ENCODE measurements at places on chromosomes 2 and 18.

GRCh38 chr2:11945139-11946126 is 199.0 kb downstream of the LPIN1 start:
- DNase-seq: no peak

DNA sequence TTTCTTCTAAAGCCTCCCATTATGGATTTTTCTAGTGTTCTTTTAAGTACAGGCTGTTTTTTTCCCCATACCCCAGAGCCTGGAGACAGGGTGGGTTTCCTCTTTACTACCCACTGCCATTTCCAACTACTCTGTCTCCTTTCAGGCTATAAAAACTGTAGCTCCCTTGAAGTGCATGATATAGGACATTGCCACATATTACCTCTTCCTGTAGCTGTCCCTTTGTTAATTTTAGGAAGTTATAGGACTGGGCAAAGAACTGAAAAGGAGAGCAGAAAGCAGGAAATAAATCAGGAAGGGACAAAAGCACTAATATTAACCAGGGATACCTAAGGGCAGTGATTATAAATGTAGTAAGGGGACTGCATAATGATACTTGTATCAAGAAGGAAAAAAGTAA is 54.1 kb downstream of the VIL1 start:
- DNase-seq: no peak

- no peak for DNase-seq
Measured at GRCh38 chr2:88160517-88160916, 9.6 kb upstream of the THNSL2 start.

GRCh38 chr2:58539973-58540372 is 298.8 kb upstream of the FANCL start:
- DNase-seq: no peak

- DNase-seq: no peak
Measured at GRCh38 chr2:180733330-180733729, 247.1 kb upstream of the UBE2E3 start.

GRCh38 chr2:197310987-197311420 is 424 bp upstream of the ANKRD44 start:
- DNase-seq: no peak

- no peak for DNase-seq
Measured at GRCh38 chr2:189348369-189348768, 92.9 kb upstream of the WDR75 start.

DNA sequence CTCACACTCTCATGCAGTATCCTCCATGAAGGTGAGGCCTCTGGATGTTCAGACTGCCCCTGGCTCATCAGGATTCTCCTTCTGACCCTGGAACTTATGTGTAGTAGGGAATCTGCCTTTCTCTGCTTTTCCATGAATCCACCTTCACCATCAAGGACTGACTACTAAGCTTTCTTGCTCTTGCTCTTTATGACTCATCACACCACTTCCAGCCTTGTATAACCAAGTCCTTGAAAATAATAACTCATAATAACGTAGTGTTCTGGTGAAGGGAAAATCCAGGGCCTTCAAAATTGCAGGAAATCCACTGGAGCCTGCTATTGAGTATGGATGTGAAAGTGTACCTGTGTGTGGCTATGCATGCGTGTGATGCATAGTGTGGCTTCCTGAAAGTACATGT is 11.3 kb upstream of the KCNS3 start:
- no peak for DNase-seq

DNA sequence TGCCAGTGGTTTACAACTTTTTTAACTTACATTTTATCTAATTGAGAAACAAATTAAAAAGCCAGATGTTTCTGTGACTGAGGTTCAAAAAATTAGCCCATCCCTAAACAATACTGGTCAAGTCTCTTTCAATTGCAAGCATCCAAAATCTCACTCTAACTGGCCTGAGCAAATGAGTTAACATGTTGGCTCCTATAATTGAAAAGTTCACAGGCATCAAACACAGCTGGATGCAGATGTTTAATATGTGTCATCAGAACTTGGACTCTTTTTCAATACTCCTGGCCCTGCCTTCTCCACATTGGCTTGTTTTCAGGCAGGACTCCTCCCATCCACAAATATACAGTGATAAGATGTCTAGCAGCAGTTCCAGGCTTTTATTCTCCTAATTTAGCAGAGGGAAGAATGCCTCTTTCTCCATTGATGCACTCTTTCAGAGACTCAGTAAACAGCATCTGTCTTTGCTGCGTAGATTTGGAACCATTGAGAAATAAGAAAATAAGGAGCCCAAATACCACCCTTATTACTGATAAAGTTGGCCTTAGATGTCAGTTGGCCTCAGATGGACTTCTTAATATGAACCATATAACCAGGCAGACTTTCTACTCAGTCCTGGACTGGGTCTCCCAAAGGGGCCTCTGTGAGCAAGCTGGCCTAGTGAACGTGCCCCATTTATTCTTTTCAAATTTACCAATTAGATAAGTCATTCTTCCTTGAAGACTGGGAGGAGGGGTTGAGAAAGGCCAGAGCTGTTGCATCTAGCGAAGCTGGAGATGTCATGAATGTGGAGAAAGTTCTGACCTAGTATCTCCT is 30.4 kb upstream of the FN1 start:
- no peak for DNase-seq

DNA sequence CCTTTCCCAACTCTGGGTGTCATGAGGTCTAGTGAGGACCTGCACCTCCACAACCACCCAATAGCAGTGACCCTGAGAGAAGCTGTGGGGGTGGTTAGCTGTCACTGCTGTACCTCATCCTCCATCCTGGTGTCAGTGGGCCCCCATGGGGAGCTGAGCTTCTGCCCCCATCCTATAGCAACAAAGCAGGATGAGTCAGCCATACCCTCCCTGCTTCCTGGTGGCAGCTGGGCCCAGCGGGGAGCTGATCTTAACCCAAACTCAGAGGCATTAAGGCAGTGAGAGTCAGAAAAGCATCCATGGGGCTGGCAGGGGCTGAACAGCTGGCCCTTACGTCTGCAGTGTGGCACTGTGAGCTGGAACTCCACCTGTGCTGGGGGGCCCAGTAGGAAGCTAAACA is 247.8 kb upstream of the HDAC4 start:
- DNase-seq: no peak

DNA sequence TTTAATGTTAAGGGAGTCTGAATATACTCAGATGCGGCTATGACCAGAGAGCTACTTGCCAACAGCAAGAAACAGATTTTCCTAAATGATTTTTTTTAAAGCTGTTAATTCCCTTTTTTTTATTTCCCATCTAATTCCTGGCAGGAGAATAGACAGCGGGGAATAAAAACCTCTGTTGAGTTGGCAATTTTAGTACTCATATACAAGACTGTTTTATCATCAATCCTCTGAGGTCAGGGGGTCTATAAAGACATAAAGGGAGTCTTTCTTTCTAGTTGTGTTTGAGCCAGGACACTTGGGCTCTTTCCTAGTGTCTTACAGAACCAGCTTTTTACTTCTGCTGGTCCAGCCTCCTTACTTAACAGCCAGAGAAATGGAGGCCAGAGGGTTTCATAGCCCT is 29.4 kb downstream of the MAIP1 start:
- no peak for DNase-seq

GRCh38 chr2:61179701-61180639 is 18.0 kb downstream of the C2orf74 start:
- DNase-seq: no peak

DNA sequence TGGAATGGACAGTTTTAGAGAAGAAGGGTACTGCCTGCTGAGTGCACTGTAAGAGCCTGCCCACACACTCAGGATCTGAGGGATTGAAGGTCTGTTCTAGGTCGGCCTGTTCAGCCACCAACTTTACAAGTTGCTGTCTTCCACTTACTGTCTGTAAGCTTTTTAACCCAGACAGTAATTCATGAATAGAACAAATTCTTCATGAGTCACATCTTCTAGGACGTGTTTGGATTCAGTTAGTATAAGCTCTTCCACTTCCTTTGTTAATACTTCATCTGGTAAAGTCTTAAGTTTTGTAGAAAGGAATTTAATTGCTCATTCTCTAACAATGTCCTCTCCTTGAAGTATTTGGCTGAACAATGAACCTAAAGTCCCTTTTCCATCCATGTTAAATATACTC is 74.6 kb downstream of the PDE11A start:
- no peak for DNase-seq

- no peak for DNase-seq
Measured at GRCh38 chr2:12391116-12391515, 325.6 kb upstream of the TRIB2 start.

DNA sequence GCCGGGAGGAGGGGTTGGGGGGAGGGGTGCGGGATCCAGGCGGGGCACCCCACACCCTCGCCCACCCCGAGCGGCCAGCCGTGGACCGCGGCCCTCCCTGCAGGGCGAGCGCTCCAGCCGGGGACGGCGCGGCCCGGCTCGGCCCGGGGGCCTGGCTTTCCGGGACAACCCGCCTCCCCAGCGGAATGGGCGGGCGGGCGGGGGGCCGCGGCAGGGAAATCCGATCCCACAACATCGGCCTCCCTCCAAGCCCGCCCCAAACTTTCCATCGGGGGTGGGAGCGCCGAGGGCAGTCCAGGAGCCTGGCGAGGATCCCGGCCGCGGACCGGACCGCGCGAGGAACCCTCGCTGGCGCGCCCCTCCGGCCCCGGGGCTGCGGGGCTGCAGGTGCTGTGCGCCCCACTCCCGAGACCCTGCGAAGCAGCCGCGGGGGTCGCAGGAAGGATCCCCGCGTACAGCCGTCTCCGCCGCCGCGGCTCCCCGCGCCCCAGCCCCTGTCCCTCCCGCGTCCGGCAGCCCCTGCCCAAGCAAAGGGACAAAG is 529 bp downstream of the SEMA4C start:
- DNase-seq: no peak

- DNase-seq: peak; percentile 45
Measured at GRCh38 chr18:59268721-59269562, 4.3 kb downstream of the RAX start.

DNA sequence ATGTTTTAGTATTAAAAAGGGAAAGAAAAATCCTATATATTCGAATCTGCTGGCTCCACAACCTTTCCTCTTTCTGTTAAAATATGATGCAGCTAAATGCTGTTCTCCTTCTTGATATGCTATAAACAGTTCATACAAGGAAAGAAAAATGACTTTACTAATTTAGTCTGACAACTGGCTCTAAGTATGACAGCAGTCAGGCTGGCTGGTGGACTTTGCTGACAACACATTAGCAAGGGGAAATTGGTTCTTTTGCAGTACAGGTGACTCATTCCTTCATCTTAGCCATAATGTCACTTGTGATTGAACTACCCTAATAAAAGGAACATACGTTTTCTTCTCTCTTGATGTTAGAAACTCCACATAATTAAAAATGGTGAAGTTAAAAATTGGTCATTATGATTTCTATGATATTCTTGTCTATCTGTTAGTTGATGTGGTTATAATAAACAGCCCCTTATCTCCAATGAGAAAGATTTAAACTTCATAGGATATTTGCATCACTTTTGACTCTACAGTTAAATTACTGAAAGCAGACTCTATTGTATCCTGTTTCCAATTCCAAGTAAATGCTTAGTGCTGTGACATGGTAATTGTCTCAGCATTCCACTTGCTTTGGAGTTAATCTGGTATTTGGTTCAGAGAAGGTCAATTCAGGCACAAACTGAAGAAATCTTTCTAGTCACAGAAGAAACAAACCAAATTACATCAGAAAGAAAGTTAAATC is 315.3 kb upstream of the GULP1 start:
- no peak for DNase-seq

Data from stimulated activated CD4-positive, alpha-beta T cell treated with anti-CD3 and anti-CD28 coated beads, Interleukin-4, amount 100 ng/mL, for 1 hour (primary cell).